Stimulated activated naive CD8-positive, alpha-beta T cell treated with anti-CD3 and anti-CD28 coated beads, Interleukin-15, Interleukin-2, amounts not matched to agents 100 U/mL and 50 U/mL, for 24 hours (primary cell): ENCODE measurements at places on chromosomes 7 and 10.

- no peak for DNase-seq
Measured at GRCh38 chr10:16866541-16867275, 49.5 kb upstream of the RSU1 start.

- DNase-seq = no peak
Measured at GRCh38 chr10:120505866-120506265, 48.8 kb downstream of the PLPP4 start.

DNA sequence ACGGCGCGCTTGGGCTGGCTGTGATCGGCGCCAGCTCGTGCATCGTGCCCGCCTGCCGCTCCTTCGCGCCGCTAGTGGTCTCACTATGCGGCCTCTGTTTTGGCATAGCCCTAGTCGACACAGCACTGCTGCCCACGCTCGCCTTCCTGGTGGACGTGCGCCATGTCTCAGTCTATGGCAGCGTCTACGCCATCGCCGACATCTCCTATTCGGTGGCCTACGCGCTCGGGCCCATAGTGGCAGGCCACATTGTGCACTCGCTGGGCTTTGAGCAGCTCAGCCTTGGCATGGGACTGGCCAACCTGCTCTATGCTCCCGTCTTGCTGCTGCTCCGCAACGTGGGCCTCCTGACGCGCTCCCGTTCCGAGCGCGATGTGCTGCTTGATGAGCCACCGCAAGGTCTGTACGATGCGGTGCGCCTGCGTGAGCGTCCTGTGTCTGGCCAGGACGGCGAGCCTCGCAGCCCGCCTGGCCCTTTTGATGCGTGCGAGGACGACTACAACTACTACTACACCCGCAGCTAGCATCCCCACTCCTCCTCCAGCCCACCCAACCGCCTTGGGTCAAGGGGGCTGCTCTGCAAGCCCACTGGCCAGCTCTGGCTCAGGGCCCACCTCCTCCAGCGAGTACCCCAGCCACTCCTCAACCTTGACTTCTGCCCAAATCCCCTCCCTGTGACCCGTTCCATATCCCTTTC is 1.9 kb downstream of the SLC18A3 start:
- no peak for DNase-seq

DNA sequence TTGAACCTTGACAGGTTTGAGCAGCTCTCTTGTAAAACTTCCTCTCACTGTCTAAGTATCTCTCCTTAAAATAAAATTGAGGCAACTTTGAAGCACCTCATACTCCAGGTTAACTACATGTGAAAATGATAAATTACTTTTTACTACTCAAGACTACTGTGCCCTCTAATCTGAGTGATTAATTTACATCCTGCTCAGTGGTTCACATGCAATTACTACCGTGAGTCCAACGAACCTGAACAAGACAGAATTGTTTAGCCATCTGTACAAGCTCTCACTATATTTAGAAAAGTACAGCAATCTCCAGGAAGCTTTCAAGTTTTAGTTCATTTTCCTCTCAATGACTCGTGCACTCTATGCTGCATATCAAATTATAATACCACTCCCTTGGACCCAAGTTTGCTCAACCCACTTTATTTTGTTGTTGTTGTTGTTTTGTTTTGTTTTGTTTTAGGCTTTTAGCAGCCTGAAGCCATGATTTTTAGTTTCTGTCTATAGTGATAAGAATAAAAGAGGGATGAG is 21.2 kb downstream of the PDE1C start:
- DNase-seq = no peak

DNA sequence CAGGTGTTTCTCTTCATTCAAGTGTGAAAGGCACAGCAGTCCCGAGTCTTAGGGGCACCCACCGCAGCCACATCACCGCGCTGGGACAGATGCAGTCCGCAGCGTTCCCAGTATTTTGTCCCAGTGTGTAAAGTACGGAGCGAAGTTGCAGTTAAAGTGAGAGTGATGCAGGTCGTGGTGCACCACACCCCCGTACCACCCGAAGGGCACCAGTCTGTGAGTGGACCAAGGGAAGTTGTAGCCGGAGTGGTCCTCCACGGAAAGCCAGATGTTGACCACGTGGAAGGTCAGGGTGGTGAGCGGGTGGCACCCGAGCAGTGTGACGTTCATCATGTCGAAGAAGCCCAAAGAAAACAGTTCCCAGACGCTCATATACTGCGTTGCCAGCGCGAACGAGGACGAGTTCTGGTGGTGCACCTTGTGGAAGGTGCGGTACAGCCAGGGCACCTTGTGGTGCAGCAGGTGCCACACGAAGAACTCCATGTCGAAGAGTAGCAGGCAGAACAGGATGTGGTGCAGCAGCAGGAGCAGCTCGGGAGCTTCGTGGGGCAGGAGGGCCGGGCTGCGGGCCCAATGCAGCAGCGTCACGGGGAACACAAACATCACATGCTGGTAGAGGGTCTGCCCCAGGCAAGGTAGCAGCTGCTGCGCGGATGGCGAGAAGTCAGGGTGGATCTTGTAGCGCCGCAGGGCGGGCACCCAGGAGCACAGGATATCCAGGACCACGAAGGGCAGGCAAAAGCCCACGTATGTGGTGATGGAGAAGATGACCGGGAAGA is 526 bp downstream of the CH25H start:
- peak; percentile 19 for DNase-seq

GRCh38 chr7:96521068-96521894 is 188.4 kb downstream of the SEM1 start:
- no peak for DNase-seq

GRCh38 chr7:127780489-127780888 is 128.5 kb downstream of the SND1 start:
- DNase-seq = no peak

DNA sequence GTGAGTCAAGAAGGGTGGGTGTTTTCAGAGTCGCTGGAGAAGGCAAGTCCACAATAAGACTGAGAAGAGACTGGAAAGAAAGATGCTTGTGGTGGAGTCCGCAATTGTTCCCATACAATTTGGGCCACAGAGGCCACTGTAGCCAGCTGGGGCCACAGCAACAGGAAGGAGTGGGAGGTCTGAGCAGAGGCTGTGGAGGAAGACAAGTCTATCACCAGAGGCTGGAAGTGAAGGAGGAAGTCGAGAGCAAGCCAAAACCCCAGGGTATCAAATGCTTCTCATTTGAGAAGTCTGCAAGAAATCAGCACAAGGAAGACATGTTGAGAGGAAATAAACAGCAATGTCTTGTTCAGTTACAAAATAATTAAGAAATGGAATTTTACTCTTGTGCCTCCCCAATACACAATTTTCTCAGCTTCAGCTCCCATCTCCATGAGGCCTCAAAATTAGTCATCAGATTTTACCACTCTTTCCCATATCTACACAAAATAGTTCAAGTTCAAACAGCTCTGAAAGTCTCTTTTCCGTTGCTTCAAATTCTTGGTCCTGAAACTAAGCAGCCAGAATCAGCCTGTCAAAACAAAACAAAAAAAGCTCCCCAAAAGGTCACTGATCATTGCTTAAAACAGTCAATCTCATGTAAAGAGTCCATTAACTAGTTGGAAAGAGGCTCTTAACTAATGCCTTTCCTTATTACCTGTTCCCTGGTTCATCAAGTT is 31.6 kb downstream of the SLC16A12 start:
- no peak for DNase-seq

- DNase-seq = no peak
Measured at GRCh38 chr7:30433082-30433481, 45.5 kb downstream of the NOD1 start.

DNA sequence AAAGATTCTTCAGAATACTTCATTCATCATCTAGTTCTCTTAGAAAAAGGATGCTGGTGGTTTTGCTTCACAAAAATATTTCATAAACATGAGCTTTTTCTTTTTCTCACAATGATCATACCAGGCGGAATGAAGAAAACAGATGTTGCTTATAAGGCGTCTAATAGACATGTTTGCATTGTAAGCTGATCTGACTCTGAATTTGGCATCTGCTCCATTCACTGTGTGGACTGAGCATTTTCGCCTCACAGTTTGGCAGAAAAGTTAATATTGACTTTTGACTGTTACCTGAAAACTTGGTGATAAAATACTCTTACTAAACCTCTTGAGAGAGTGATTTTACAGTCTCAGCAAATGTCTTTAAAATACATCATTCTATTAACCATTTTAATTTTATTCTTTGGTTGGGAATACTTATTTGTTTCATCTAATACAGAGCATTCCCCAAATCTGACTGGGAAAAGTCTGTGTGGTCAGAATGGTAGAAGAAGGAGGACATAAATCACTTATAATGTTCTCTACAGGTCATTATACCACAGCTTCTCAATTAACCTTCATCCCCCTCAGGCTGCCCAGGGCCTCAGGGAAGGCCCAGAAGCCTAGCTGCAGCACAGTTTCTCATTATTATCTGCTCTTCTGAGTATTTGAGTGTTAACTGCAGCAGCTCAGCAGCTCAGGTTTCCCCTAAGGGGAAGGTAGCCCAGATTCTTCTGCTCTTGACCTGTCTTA is 121.6 kb upstream of the KAT6B start:
- DNase-seq = no peak

DNA sequence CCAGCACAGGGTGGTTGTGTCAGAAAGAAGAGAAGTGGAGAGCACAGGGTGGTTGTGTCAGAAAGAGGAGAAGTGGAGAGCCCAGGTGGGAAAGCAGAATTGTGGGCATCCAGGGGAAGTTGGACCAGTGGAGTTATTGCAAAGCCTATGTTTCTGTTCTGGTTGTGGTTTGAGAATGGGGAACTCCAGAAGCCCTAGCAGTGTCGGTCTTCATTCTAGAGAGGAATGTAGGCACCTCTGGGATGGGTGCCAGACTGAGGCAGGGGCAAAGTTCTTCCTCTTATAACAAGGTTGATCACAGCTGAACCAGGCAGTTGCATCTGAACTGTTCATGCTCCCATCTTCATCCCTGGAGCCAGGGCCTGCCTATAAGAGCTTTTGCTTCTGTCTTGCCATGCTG is 954 bp downstream of the FSCN3 start:
- no peak for DNase-seq

- DNase-seq = no peak
Measured at GRCh38 chr10:91879515-91880170, 29.6 kb downstream of the FGFBP3 start.

- DNase-seq = no peak
Measured at GRCh38 chr7:113918946-113919345, at the start of gene PPP1R3A. TSS of gene PPP1R3A (minus strand) at chr7:113919009. CDS start at chr7:113918996, 13 bp downstream.

DNA sequence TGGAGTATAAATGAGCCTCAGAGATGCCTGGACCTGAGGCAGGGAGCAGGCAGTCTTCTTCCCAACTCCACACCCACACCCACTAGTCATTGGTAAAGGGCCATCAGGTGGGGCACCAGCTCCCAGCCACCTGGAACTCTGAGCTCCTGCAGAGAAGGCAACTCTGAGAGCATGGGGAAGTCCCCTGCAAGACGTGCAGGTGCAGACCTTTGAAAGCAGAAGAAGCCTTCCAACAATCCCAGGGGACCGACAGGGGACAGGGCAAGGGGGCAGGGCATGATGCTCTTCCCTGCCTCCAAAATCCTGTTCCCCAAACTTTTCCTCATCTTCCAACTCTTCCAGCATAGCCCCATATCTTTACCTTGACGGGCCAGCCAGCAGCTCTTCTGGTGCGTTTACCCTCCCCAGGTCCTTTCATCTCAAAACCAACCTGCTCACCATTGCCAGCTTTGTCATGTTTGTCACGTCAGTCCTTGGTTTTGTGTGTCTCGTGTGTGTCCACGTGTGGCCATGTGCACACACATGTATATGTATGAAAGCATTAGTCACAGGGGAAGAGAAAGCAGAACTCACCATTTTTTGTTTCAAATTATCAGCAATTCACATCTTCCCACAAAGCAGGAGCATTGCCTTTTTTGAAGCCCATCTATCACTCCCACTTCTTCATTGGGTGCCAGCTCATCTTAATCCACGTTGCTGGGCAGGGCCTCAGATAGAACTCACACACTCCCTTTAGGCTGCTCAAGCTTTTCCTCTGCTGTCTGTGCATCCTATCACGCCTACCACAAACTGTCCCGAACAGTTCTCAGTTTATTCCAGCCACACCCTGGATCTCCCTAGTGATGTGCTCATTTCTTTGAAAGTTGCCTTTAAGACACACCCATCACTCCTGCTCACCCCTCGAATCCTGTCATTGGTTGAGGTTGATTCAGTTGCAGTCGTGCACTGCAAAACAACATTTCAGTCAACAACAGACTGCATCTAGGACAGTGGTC is 41.0 kb upstream of the AMPH start:
- no peak for DNase-seq

DNA sequence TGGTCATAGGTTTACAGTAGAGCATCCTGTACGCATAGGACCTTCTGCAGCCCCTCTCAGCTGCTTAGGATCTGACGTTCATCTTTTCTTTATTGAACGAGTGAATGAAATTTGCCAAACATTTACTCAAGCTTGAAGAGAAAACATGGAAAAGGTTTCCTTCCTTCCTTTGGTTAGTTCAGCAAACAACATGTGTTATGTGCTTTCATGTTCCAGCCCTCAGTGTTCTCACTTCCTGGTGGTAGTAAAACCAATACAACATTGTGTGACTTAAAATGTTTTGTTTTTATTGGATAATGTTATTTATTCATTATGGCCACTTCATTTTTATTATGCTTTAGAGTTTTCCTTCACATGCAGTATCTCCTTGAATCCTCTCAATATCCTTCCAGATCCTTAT is 1.4 kb upstream of the CDCA7L start:
- DNase-seq = no peak

GRCh38 chr10:119268871-119269506 is 61.6 kb downstream of the GRK5 start:
- DNase-seq = peak; percentile 48

GRCh38 chr7:47580811-47581331 is 1.0 kb downstream of the TNS3 start:
- no peak for DNase-seq

DNA sequence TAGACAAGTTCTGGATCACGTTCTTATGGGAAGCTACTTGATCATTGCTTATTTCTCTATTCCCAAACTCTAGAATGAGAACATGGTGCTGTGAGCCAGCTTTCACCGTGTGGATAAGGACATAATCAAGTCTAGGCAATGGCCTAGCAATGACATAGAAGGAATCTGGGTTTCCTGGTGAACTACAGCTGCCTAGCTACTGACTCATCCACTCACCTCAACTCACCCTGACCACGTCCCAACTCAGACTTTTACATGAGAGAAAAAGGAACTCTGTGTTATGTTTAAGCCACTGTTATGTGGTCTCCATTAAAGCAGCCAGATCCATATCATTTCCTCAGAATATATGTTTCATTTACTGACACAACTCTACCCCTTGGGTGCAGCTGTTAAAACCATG is 18.8 kb upstream of the MET start:
- DNase-seq = no peak

GRCh38 chr10:35495521-35496119 is 109.5 kb upstream of the GJD4 start:
- no peak for DNase-seq
